ENCODE measurements at places on chromosomes 4 and X. TPM values are rescaled to one million over a fixed set of nuclear protein-coding genes. Genes with fewer than 3 reads are reported as not detected.

Gene OTUD6A
- total RNA-seq: not detected

Gene EPGN
- 3.7 TPM for total RNA-seq

Gene CSAG3
- not detected for total RNA-seq

Gene PDGFRA
- not detected for total RNA-seq

Gene ZNF330
- 43.8 TPM for total RNA-seq

Gene ZFP42
- total RNA-seq: not detected

DNA sequence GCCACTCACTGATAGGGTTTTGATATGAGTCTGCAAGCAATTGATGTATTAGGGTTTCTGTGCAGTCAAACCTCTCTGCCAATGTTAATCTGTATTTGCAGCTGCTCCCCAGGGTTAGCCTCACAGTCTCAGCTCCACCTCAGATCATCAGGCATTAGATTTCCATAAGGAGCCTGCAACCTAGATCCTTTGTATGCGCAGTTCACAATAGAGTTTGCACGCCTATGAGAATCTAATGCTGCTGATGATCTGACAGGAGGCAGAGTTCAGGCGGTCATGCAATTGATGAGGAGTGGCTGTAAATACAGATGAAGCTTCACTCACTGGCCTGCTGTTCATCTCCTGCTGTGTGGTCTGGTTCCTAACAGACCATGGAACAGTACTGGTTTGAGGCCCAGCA is 280.6 kb downstream of the PAPSS1 start:
- no peak for DNase-seq

- DNase-seq: no peak
These were observed 35.0 kb upstream of the CCKAR start for GRCh38 chr4:26525136-26525770.

GRCh38 chrX:44152852-44153251 is 179.7 kb upstream of the NDP start:
- no peak for DNase-seq

DNA sequence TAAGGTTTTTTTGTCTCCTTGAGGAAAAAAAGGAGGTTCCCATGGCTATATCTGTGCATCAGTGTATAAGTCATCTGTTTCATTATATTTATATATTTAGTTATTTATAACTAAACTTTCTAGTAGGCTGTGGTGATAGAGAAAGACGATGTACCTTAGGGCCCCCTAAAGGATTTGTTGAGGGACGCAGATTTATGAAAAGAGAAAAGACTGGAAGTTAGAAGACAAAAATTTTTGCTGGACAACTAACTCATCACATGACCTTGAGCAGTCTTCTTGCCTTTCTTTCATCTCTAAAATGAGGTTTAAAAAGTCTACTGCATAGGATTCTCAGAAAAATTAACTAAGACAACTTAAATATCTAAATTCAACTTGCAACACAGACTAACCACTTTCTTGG is 6.1 kb downstream of the GASK1B start:
- DNase-seq: no peak

- no peak for DNase-seq
These were observed 147.4 kb upstream of the MAOA start for GRCh38 chrX:43508694-43509093.

GRCh38 chr4:133559987-133560386 is 410.9 kb downstream of the PCDH10 start:
- DNase-seq: no peak
